T-helper 2 cell (primary cell): ENCODE measurements at places on chromosomes 3 and 15.

GRCh38 chr15:69275933-69276560 is 22.7 kb upstream of the PAQR5 start:
- DNase-seq = no peak

DNA sequence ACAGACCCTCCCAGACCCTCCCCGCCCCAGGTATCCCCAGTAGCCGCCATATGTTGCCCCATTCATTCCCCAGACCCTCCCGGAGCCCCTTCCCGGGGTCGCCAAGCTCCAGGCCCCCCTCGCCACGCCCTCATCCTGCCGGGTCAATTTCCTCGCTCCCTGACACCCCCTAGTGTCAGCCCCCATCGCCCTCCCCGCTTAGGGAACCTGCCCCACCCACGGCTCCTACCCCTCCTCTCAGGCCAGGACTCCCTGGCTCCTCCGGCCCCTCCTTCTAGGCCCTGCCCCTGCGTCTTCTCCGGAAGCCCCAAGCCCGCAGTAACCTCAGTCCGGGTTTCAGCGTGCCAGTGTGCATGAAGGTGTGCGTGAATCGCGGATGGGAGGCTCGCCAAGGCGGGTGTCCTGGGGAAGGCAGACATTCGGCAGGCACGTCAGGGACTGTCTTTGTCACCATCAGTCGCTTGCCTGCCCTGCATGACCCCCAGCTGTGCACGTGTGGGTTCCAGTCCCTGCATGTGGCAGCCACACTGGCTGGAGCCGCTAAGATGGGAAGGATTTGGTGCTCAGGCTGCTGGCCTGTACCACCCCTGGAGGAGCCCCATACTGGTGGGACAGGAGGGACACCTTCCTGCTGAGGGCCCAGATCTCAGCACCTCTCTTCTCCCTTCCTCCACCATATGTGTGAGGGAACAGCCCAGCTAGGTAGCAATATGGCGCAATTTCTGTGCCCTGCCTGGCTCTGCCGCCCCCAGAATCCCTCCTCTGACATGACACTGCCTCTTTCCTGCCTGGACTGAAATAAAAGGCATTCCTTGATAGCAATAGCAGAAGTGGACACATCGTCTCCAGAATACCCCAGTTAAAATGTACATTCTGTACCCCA is 693 bp downstream of the DISP2 start:
- DNase-seq = no peak

DNA sequence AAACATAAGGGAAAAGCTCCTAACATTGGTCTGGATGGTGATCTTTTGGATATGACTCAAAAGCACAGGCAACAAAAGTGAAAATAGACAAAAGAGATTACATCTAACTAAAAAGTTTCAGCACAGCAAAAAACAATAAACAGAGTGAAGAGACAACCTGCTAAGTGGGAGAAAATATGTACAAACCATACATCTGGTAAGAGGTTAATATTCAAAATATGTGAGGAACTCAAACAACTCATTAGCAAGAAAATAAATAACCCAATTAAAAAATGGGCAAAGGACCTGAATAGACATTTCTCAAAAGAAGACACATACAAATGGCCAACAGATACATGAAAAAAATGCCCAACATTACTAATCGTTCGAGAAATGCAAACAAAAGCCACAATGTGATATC is 19.0 kb upstream of the NR1I2 start:
- DNase-seq = no peak

DNA sequence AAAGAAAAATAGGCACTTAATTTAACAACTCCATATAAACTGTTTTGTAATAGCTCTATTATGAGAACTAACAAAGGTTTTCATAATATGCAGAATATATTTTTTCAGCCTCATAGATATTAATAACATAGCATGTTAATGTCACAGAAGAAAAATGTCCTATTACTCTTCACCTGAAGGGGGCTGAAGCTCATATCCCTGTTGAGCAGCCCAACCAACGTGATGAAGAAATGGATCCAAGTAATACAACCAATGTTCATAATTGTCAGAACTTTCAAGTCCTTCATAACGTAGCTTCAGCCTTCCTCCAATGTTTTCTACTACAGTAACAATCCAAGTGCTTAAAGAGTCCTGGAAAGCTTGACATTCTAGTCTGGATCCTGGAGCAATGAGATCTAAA is 34.5 kb upstream of the STIMATE start:
- DNase-seq = no peak
